ENCODE measurements at places on chromosomes 5 and 9. TPM values are rescaled to one million over a fixed set of nuclear protein-coding genes. Genes with fewer than 3 reads are reported as not detected.

The CCDC127 gene
- polyA plus RNA-seq, result 7.8 TPM

The CEL gene
- 1.8 TPM for polyA plus RNA-seq

The ZNF608 gene
- 17.7 TPM for polyA plus RNA-seq

DNA sequence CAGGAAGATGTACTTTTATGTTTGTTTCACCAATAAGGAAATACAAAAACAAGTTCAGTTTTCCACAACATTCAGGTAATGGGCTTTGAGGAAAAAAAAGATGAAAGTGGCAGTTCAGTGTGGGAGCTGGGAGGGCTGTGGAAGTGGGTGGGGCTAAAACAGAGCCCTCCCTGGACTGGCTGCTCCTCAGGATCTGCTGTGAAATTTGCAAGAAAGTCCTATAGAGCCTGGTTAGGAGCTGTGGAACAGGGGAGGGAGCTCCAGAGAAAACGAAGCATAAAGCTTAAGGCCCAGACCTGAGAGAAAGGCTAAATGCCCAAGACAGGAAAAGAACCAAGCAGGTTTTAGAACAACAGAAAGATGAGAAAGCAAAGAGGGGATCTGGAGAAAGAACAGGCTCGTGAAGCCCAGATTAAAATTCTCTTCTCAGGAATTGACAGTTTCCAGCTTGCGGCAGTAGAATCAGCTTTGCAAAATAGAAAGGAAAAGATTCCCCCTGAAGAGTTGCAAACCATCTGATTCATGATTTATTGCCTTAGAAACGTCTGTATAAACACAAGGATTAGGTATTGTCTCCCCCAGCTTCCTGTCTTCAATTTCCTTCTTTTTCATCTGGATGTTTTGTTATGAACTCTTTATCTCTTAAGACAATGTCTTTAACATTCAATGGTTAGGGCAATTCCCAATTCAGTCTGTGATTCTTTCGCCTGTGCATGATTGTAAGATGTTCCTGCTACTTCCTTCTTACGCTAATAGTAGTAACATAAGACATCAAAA lies 26.3 kb upstream of the CRHBP start:
- DNase-seq, result no peak

DNA sequence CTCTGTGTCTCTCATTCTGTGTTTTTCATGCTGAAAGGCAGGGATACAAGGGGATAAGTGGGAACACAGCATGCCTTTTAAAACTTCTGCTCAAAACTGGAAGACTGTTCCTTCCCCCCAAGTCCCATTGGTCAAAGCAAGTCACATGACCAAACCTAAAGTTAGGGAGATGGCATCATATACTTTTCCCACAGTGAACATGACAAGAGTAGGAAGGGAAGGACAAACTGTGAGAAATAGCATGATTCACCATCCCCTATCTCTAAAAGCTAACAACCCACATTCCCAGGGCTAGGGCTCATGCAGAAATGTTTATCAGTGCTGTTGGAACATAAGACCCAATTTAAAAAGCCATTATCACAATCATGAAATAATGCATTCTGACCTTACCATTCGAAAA lies 24.2 kb upstream of the SHISAL2B start:
- DNase-seq, result peak; percentile 7

DNA sequence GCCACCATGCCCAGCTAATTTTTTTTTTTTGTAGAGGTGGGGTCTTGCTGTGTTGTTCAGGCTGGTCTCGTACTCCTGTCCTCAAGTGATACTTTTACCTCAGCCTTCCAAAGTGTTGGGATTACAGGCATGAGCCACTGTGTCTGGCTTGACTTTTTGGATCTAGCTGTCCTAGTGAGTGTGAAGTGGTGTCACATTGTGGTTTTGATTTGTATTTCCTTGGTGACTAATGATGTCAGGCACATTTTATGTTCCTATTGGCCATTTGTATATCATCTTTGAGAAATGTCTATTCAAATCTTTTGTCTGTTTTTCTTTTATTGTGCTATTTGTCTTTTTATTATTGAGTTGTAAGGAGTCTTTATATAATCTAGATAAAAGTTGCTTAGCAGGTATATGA lies 53.5 kb upstream of the MCCC2 start:
- no peak for DNase-seq

- DNase-seq, result no peak
These were observed 703 bp downstream of the ISCA1 start for GRCh38 chr9:86281593-86282076.

DNA sequence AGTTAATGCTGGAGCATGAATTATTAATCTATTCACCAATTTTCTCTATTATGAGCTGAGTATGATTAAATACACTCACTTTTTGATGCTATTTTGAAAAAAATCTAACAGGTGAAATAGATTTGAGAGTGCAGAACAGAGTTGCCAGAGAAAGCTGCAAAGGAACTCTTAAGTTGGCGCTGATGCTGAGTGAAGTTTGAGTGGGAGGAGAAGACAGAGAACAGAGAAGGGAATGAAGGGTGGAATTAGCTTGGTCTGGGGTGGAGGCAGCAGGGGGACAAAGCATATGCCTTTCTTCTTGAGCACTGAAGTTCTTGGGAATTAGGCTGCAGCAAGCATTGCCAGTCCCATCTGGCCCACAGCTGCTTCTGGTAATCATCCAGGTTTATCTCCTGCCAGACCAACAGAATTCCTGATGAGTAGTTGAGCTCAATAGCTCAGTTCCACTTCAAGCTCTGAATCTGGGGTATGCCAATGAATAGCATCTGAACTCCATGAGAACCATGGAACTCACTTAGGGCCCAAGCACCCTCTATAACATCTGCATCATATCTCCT lies 290.1 kb downstream of the HINT1 start:
- DNase-seq, result peak; percentile 36

- DNase-seq, result peak; percentile 48
These were observed 118.6 kb downstream of the VAV2 start for GRCh38 chr9:133873461-133873891.

DNA sequence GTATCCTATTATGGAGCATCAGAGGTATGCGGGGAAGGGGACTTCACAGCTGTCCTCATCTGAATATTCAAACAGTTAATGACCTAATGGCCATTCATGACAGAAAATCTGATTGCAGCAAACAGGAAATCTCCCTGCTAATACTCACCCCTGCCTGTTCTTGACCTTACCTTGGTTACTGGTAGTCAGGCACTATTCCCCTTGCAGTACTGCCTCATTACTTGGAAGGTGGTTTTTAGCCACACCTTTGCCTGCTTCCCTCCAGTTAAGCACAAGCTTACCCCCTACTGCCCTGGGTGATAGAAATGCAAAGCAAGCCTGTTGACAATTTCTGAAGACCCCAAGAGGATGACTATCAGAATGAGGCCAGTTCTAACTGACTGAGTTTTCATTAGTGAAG lies 332.4 kb downstream of the NTRK2 start:
- DNase-seq, result no peak

Measured in muscle of back (tissue), 13 donors.